ENCODE measurements at places on chromosomes 6 and 20.

DNA sequence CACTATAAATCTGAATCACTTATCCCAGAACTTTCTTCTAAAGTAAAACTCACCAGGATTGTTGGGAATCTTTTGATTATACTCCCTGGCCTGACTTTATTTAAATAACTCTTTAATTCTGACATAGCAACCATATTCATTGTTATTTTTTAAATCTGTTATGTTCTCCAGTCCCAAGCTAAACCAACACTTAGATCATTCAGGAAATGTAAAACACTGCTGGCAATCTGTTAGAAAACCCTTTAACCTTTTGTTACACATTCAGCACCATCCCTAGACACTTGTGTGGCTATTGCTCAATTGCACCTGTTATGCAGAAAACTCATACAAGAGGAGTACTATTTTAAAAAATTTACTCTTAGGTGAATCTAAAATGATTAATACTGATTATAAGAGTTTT, 101.8 kb upstream of the NHSL1 start:
- no peak overlapping the region for H3K4me3 ChIP-seq
- H3K4me1 ChIP-seq, result peaks cover 4% of the 10 kb centered on the region
- DNase-seq, result no peak

- H3K4me3 ChIP-seq, result peak overlapping the region; percentile 94
- no peaks in the 10 kb centered on the region for H3K27me3 ChIP-seq
- no peak for DNase-seq
- no peak overlapping the region for H3K27ac ChIP-seq
Observed at GRCh38 chr6:19839788-19840187, 2.6 kb downstream of the ID4 start.

DNA sequence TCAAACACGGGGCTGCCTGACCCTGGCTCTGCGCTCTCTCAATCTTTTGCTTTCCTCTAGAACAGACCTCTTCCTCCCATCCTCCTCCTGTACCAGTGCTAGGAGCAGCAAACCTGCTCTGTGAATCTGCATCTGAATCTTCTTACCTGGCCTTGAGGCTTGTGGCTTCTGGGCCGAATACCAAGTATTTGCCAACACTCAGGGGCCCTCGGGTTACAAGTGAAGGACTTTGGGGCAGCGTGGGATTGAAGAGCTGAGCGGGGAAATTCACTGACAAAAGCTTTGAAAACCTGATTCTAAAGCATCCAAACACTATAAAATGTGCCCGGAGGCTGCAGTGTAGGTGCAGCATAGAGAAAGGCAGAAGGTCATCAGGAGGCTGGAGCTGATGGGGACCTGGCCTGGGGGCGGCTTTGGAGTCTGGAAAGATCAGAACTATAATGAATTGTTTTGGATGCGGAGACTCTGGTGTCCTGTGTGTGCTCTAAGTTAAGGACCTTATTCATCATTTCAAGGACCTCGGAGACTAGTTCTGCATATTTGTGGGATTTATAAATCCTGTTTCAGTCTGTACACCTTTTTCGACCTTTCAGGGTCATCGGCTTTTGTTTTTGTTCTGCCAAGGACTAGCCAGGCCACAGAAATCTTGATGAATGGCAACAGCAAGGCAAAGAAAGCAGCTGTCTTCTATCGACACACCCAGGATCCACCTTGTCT, 16.4 kb upstream of the IGF2R start:
- no peaks in the 10 kb centered on the region for H3K4me1 ChIP-seq
- no peak for DNase-seq
- no peaks in the 10 kb centered on the region for H3K36me3 ChIP-seq
- H3K27ac ChIP-seq, result no peak overlapping the region
- H3K4me3 ChIP-seq, result no peak overlapping the region
- peaks cover 25% of the 10 kb centered on the region for H3K27me3 ChIP-seq

GRCh38 chr20:20395903-20396568, 28.1 kb downstream of the INSM1 start:
- H3K36me3 ChIP-seq, result peaks cover 2% of the 10 kb centered on the region
- H3K4me1 ChIP-seq, result peaks cover 17% of the 10 kb centered on the region
- peak overlapping the region; percentile 7 for H3K4me3 ChIP-seq
- H3K27ac ChIP-seq, result no peak overlapping the region
- H3K27me3 ChIP-seq, result peaks cover 34% of the 10 kb centered on the region

DNA sequence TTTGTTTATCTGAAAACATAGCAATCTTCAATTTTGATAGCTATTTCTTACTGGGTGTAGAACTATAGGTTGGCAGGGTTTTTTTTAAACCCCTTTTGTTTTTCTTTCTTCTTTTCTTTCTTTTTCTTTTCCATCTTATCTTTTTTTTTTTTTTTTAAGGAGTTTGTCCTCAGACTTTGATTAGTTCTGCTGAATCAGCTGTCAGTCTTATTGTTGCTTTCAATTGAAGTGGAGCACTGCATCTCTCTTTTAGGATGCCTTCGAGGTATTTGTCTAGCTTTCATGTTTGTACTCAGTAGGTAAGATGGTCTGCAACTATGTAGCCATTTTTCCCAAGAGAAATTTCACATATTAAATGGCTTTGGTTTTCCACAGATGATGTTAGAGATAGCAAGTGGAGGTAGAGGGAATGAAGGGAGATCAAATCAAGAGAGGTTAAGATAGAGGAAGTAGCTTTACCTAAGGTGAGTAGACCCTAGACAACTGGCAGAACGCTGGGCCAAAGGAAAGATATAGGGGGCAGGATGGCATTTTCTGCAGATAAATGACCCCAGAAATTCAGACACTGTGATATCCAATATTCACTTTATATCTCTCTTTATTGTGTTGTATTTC, 137.1 kb downstream of the BCAS1 start:
- H3K27ac ChIP-seq, result no peak overlapping the region
- H3K4me3 ChIP-seq, result no peak overlapping the region
- DNase-seq, result no peak
- H3K36me3 ChIP-seq, result no peaks in the 10 kb centered on the region
- H3K4me1 ChIP-seq, result peaks cover 9% of the 10 kb centered on the region

DNA sequence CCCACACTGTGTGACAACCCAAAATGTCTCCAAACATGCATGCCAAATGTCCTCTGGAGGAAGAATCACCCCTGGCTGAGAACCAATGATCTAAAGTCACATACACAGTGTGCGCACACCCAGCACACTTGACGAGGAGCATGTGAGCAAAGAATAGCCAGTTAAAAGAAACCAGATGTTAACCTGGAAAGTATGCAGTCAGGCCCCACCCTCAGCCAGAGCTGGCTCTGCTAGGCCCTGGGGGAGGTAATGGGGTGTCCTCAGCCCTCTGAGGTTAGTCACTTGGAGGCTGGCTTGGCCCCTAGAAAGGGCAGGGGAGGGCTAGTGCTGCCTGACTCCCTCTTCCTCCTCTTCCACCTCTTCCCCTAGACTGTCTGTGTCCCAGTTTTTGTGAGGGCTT, 15.2 kb upstream of the GUCA1A start:
- H3K4me3 ChIP-seq, result no peak overlapping the region
- no peak overlapping the region for H3K27ac ChIP-seq
- peaks cover 31% of the 10 kb centered on the region for H3K27me3 ChIP-seq
- no peak for DNase-seq

GRCh38 chr6:170247178-170247701, 43.6 kb downstream of the DLL1 start:
- no peak overlapping the region for H3K27ac ChIP-seq
- no peak overlapping the region for H3K4me3 ChIP-seq
- peaks cover 38% of the 10 kb centered on the region for H3K4me1 ChIP-seq
- no peak for DNase-seq

GRCh38 chr20:16821211-16822089, 73.3 kb downstream of the OTOR start:
- no peaks in the 10 kb centered on the region for H3K36me3 ChIP-seq
- no peaks in the 10 kb centered on the region for H3K4me1 ChIP-seq
- no peaks in the 10 kb centered on the region for H3K27me3 ChIP-seq
- H3K27ac ChIP-seq, result no peak overlapping the region
- DNase-seq, result peak; percentile 35
- H3K4me3 ChIP-seq, result no peak overlapping the region

- no peak overlapping the region for H3K27ac ChIP-seq
- DNase-seq, result no peak
- no peaks in the 10 kb centered on the region for H3K27me3 ChIP-seq
- no peak overlapping the region for H3K4me3 ChIP-seq
- no peaks in the 10 kb centered on the region for H3K36me3 ChIP-seq
Observed at GRCh38 chr20:48847498-48848205, 19.9 kb upstream of the PREX1 start.

DNA sequence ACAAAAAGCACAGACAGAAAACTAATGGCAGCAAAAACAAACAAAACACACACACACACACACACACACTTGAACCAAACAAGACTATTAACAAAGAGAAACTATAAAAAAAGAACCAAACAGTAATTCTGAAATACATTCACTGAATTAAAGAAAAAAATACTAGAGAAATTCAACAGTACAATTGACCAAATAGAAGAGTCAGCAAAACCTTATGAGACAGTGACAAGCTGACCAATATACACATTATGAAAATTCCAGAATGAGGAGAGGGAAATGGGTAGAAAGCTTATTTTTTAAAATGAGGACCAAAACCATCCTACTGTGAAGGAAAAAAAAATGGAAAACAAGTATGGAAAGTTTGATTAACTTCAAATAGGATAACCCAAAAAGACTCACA, 212.2 kb upstream of the BTBD3 start:
- H3K4me3 ChIP-seq, result no peak overlapping the region
- H3K4me1 ChIP-seq, result no peaks in the 10 kb centered on the region
- H3K36me3 ChIP-seq, result no peaks in the 10 kb centered on the region
- no peak overlapping the region for H3K27ac ChIP-seq
- no peak for DNase-seq

GRCh38 chr20:55271371-55271770, 733.9 kb downstream of the CBLN4 start:
- DNase-seq, result no peak
- H3K27me3 ChIP-seq, result no peaks in the 10 kb centered on the region
- H3K4me1 ChIP-seq, result peaks cover 2% of the 10 kb centered on the region
- no peak overlapping the region for H3K27ac ChIP-seq
- H3K36me3 ChIP-seq, result no peaks in the 10 kb centered on the region

DNA sequence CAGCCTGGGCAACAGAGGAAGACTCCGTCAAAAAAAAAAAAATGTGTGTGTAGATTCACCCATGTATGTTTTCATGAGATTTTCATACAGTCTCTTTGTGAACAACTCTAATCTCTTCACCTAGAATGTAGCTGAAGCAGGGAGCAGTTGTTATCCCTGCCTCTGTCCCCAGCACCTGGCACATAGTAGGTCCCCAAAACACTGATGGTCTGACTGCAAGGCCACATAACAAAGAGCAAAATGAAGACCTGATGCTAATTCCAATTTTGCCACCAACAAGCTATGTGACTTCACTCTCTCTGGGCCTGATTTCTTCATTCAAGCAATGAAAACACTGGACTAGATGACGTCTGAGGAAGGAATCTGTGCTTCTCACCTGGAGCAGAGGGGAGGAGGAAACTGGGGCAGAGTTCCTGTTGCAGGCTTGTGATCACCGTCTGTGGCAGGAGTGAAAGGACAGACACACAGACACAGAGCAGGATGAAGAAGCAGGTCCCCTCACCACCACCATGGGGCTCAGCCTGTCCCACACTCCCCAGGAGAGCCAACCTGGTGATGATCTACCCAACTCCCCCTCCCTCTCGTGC, 4.6 kb downstream of the SLC44A4 start:
- no peaks in the 10 kb centered on the region for H3K36me3 ChIP-seq
- no peaks in the 10 kb centered on the region for H3K27me3 ChIP-seq
- DNase-seq, result no peak
- H3K4me1 ChIP-seq, result peaks cover 16% of the 10 kb centered on the region
- H3K4me3 ChIP-seq, result no peak overlapping the region
- no peak overlapping the region for H3K27ac ChIP-seq

- H3K4me1 ChIP-seq, result no peaks in the 10 kb centered on the region
- no peaks in the 10 kb centered on the region for H3K27me3 ChIP-seq
- no peaks in the 10 kb centered on the region for H3K36me3 ChIP-seq
- H3K4me3 ChIP-seq, result no peak overlapping the region
- no peak overlapping the region for H3K27ac ChIP-seq
Observed at GRCh38 chr6:117018771-117019170, 141.7 kb downstream of the RFX6 start.

GRCh38 chr6:142829556-142829955, 115.4 kb downstream of the HIVEP2 start:
- no peak overlapping the region for H3K27ac ChIP-seq
- DNase-seq, result no peak
- no peaks in the 10 kb centered on the region for H3K27me3 ChIP-seq
- H3K4me3 ChIP-seq, result no peak overlapping the region
- no peaks in the 10 kb centered on the region for H3K36me3 ChIP-seq

DNA sequence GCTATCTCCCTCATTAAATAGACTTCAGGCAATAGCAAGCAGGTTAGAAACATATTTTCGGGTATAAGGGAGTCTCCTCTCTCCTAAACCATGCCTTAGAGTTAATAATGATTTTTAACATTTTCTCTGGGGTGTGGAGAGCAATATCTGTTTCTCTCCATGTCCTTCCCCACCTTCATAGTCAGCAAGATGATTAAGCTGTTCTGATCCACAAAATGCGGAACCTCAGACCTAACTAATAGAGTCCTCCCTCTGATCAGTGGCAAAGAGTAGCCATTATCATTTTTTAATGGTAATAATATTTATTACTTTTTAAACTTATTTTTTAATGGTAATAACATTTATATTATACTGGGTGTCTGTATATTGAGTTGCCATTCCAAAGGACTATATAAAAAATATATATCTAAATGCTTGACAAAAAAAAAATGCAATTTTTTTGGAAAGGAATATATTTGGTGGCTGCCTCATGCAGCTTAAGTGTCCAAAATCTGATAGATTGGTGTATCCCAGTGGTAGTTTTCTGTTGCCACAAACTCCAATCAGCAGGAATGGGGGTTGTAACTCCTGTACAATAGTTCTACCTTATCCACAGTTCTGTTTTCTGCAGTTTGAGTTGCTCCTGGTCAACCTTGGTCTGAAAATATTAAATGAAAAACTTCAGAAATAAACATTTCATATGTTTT, 14.0 kb upstream of the BTN3A2 start:
- H3K4me3 ChIP-seq, result no peak overlapping the region
- H3K4me1 ChIP-seq, result peaks cover 1% of the 10 kb centered on the region
- H3K27ac ChIP-seq, result no peak overlapping the region

- peaks cover 20% of the 10 kb centered on the region for H3K36me3 ChIP-seq
- H3K4me1 ChIP-seq, result no peaks in the 10 kb centered on the region
- H3K27ac ChIP-seq, result no peak overlapping the region
- no peak overlapping the region for H3K4me3 ChIP-seq
Observed at GRCh38 chr6:128078276-128078675, 177.4 kb upstream of the THEMIS start.

GRCh38 chr6:6058054-6058444, 51.3 kb upstream of the NRN1 start:
- H3K4me1 ChIP-seq, result no peaks in the 10 kb centered on the region
- H3K4me3 ChIP-seq, result no peak overlapping the region
- H3K36me3 ChIP-seq, result no peaks in the 10 kb centered on the region
- H3K27ac ChIP-seq, result no peak overlapping the region
- H3K27me3 ChIP-seq, result no peaks in the 10 kb centered on the region

GRCh38 chr6:68317366-68317765, 317.7 kb upstream of the ADGRB3 start:
- H3K4me3 ChIP-seq, result no peak overlapping the region
- no peaks in the 10 kb centered on the region for H3K36me3 ChIP-seq
- H3K27me3 ChIP-seq, result no peaks in the 10 kb centered on the region
- no peak for DNase-seq

All from neuronal stem cell (in vitro differentiated cells).